ENCODE measurements at places on chromosomes 1 and 21.

- no peak for DNase-seq
Observed at GRCh38 chr1:58735586-58735985, 35.7 kb upstream of the MYSM1 start.

- DNase-seq, result no peak
Observed at GRCh38 chr21:36747041-36747814, 48.3 kb downstream of the SIM2 start.

DNA sequence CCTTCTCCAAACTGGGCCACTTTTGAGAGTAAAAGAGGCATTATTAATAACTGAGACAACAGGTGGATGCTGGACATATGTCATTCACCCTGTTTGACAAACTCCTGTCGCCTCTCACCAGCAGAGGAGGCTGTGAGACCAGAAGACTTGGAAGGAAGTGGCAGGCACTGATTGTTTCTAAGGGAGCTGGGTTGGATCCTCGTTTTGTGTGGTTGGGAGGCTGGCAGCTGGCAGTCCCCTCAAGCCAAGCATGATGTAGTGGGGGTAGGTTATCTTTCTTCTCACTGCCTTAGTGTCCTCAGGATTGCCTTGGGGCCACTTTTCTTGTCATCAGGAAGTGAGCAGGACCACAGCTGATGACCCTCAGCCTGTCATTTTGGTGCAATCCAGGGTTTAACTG lies 86.5 kb upstream of the KCNJ15 start:
- DNase-seq, result no peak

GRCh38 chr1:157292302-157292701 lies 154.1 kb upstream of the ETV3 start:
- no peak for DNase-seq

GRCh38 chr1:246151796-246152434 lies 355.2 kb downstream of the SMYD3 start:
- DNase-seq, result no peak

GRCh38 chr1:2091611-2092604 lies 41.7 kb downstream of the PRKCZ start:
- DNase-seq, result no peak

GRCh38 chr1:217993439-217993838 lies 291.7 kb upstream of the RRP15 start:
- no peak for DNase-seq

DNA sequence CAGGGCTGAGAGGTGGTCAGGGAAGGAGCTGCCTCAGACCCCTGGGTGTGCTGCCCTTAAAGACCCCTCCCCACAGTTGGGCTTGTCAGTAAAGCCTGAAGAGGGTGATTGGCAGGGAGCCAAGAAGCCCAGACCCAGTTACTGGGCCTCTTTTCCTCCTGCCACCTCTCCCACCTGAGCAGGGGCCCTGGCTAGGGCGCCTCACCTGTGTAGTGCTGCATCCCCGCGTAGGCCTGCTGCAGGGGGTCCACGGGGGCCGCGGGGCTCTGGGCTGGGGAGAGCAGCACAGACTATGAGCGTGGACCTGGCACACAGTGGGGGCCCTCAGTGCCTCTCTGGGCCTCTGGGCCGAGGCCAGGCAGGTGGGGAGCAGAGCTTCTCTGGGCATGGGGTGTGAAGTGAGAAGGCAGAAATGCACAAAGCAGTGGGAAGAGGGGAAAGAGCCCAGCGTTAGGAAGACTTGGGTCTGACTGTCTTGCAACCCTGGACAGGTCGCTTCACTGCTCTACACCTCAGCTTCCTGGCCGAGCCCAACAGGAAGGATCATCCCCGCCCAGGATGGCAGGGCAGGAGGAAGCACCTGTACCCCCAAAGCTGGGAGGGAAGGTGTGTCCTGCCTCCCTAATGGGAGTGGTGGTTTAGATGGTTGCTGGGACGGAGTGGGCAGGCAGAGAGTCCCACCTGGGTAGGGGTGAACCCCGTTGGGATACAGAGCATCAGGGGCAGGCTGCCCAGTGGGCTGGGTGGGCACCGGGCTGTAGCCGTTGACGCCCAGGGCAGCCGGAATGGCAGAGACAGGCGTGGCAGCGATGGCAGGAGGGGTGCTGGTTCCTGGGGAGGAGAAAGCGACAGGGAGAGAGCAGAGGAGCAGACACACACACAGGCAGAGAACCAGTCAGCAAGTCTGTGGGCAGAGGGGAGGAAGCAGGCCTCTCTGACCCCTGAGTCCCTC lies 9.9 kb downstream of the CELF3 start:
- no peak for DNase-seq

DNA sequence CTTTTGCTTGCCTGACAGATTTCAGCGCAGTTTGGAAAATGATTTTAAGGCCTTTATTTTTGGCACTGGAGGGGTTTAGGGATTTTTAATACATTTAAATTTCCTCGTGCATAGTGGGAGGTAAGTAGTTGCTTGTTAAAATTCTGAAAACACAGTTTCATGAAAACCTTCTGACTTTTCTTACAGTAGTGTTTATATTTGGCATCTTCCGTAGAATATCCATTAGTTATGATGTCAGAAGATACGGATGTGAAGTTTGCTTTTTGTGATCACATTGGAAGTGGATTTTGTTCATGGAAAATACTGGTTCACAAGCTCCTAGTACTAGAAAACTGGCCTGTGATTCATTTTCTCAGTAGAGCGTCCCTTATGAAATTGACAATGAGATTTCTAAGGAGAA lies 1.3 kb downstream of the RABGAP1L start:
- no peak for DNase-seq

- no peak for DNase-seq
Observed at GRCh38 chr1:96296991-96297390, 424.6 kb upstream of the PTBP2 start.

- DNase-seq, result no peak
Observed at GRCh38 chr1:238153939-238154338, 263.2 kb upstream of the ZP4 start.

- no peak for DNase-seq
Observed at GRCh38 chr1:224540535-224540934, 75.6 kb upstream of the CNIH3 start.

GRCh38 chr1:23701996-23702395 lies 10.4 kb downstream of the RPL11 start:
- no peak for DNase-seq

GRCh38 chr1:60063561-60063960 lies 10.0 kb downstream of the C1orf87 start:
- DNase-seq, result no peak

GRCh38 chr1:184210031-184210430 lies 158.5 kb downstream of the TSEN15 start:
- DNase-seq, result peak; percentile 82

DNA sequence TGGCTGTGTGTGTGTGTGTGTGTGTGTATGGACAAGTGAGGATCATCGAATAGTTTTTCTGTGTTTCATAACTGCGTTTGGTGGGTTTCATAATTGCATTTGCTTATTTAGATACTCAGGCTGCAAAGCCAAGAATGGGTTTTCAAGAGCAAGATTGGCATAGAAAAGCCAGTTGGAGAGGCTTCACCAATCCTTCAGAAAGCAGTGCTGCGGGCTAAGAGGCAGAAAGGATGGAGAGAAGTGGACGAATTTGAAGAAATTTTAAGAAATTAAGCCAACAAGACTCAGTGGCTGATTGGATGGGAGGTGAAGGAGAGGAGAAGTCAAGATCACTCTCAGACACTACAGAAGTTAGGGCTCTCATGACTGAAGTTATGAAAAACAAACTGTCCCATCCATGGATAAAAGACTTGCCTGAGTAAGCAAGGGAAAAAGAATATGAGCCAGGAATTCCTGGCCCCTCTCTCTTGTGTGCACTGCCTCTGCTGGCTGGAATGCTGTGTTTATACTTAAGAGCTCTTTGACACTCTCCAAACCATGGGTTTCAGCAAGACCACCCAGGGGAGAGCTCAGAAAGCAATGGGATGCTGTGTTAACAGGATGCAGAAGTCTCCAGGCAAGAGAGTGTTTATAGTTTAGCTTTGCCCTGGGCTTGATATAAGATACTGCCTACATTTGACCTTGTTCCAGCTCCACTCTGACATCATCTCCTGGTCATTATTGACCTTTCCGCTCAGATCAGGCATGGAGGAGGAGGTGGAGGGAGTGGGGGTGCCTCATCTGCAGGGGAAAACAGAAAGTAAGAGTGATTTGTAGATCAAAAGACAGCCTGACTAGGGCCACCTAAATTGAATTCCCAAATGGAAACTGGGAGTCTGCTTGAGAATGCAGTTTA lies 232.0 kb upstream of the PLXNA2 start:
- DNase-seq, result no peak

GRCh38 chr1:169368406-169368769 lies 393 bp downstream of the BLZF1 start:
- no peak for DNase-seq

- DNase-seq, result no peak
Observed at GRCh38 chr1:77371396-77371795, 89.6 kb downstream of the AK5 start.

DNA sequence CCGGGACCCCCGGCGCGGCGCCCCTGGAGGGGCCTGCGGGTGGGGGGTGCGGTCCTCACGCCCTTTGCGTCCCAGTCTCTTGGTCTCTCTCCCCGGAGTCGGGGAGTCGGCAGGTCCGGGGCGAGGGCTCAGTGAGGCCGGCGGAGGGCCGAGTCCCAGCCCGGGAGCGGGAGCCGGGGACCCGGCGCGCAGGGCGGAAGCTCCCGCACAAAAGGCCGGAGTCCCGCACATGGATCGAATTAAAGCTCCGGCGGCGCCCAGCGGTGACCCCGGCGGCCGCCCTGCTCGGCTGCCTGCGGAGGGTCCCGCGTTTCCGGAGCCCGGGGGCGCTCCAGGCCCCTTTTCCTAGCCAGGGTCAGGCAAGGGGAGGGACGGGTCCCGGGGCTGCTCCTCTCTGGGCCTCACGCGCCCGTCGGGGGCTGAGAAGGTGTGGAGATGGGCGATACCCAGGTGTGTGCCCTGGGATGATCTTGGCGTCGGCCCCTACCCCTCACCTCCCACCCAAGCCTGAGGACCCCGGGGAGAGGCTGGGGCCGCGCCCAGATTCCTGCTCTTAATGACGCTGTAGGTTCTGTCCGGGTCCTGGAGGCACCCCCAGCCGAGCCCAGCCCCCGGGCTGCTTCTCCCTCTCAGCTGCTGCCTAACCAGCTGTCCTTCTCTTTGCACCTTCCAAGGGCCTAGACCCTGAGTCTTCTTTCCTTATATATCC lies 512 bp downstream of the FBLIM1 start:
- no peak for DNase-seq

GRCh38 chr1:59438058-59438560 lies 141.2 kb downstream of the FGGY start:
- DNase-seq, result no peak

- DNase-seq, result no peak
Observed at GRCh38 chr1:119449971-119450370, 35.0 kb downstream of the HSD3B2 start.

DNA sequence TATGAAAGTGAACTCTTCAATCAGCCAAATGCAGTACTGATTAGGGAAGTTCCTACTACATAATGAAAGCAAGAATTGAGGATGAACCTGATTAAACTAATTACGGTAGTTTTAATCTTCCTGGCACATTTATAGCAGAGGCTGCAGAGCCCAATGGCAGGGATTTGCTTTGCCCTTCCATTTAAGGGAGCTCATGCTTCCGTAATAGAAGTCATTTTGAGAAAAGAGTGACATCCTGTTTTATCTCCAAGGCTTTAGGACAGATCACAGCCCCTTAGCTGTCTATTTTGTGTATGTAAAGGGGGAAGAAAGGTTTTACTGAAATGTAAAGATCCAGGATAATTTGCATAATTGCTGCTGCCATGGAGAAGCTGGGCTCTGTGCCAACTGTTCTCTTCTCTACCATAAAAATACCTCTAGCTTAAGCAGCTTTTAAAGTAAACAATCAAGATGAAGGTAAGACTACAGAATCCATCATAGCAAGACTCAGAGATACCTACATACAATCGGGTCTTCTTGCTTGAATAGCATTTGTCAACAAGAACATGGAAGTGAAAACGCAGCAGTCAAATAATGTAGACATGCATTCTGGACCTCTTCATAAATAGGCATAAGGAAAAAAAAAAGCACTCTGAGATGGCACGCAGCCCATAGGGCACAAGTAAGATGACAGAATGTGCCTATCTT lies 62.5 kb downstream of the ASH1L start:
- DNase-seq, result no peak

DNA sequence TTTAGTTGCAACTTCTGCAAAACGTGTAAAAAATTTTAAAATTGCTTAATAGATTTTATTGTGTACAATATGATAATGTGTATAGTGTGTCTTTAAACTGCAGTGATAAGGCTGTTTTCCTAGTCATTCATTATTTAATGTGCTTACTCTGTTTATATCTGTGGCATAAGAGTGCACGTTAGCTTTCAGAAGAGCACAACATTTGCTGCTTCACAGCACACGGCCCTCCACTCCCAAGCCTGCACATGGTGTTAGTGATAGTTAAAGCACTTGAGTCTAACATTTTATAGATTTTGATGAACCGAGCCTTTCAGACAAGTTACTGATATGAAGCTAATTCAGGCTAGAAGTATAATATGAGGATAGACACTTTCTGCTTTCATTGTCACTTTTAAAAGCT lies 120.6 kb downstream of the ADGRL2 start:
- no peak for DNase-seq

GRCh38 chr1:29849991-29850757 lies 613.9 kb downstream of the PTPRU start:
- DNase-seq, result no peak

- DNase-seq, result no peak
Observed at GRCh38 chr1:63829349-63830327, 55.8 kb downstream of the ROR1 start.

DNA sequence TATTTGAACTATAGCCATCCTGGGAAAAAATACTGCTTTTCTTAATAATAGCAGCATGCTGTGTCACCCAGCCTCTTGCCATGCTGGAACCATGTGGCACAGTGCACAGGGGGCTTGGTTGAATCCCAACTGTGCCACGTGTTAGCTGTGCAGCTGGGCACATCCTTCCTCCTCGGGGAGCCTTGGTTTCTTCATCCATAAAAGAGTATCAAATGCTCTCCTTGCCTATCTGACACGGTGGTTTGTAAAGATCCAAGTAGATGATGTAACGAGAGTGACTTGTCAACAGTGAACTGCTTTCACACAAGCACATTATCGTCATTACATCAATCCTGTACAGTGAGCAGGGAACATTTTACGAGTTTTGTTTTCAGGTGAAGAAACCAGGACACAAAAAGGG lies 24.4 kb downstream of the VASH2 start:
- DNase-seq, result no peak

DNA sequence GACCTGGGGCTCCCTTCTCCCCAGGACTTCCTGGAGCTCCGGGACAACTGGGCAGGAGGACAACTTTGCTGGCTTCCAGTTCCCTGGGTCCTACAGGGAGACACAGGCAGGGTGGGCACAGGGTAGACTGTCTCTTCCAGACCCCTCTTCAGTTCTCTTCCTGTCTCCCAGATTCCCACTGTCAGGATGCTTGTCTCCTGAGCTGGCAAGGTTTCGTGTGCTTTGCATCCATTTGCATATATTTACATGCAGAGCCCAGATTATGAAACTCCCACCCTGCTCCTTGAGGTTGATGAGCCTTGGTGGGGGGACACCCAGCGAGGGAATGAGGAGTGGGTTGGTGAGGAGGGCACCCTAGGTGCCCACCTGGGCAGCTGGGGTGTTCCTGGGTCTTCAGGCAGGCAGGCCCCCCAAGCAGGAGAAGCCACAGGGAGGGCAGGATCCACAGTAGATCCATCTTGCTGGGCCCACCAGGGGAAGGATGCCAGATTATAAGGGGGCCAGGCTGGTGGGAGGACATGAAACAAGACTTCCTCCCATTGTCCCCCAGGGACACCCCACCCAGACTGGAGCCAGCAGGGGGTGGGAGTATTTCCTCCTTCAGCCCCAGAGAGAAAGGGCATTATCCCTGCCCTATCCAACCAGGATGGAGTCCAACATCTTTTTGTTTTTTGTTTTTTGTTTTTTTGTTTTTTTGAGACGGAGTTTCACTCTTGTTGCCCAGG lies at the start of gene FCN3:
TSS of gene FCN3 (minus strand) at position 463 of the 725 bp plus-strand sequence. CDS start at position 457, 6 bp downstream.
- no peak for DNase-seq

GRCh38 chr1:11914024-11914423 lies 12.2 kb downstream of the KIAA2013 start:
- DNase-seq, result no peak
